ENCODE measurements at places on chromosomes 2 and 18. TPM values are rescaled to one million over a fixed set of nuclear protein-coding genes. Genes with fewer than 3 reads are reported as not detected.

ANKRD53 gene
- 0.58 TPM for total RNA-seq

KLHL14 gene
- total RNA-seq, result 0.05 TPM

PARD6G gene
- not detected for total RNA-seq

ANO7 gene
- total RNA-seq, result 0.72 TPM

DNA sequence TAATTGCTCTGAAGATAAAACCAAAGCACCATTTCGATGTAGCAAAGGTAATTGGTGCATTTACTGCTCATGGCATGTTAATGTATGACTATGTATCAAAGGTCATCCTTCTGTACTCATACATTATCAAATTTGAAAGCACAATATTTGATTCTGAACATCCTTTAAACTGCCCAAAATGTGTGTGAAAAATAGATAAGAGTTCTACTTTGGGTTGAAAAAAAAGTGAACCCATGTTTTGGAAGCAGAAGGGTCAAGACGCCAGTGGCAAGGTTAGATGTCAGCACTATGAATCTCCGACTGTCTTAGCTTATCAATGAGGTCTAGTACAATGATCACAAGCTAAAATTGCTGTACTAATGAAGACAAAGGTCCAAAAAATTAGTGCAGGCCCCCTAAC is 83.1 kb downstream of the LNPK start:
- no peak overlapping the region for H3K27ac ChIP-seq
- H3K4me3 ChIP-seq, result no peak overlapping the region
- no peaks in the 10 kb centered on the region for H3K4me1 ChIP-seq
- DNase-seq, result no peak
- H3K27me3 ChIP-seq, result peaks cover 14% of the 10 kb centered on the region

GRCh38 chr2:102601730-102602129 is 17.6 kb upstream of the SLC9A2 start:
- H3K4me3 ChIP-seq, result no peak overlapping the region
- H3K27ac ChIP-seq, result no peak overlapping the region
- H3K4me1 ChIP-seq, result no peaks in the 10 kb centered on the region
- peaks cover 1% of the 10 kb centered on the region for H3K36me3 ChIP-seq
- no peak for DNase-seq
- H3K27me3 ChIP-seq, result peaks cover 36% of the 10 kb centered on the region

- peak overlapping the region; percentile 67 for H3K4me3 ChIP-seq
- DNase-seq, result no peak
- no peaks in the 10 kb centered on the region for H3K27me3 ChIP-seq
- H3K36me3 ChIP-seq, result peaks cover 2% of the 10 kb centered on the region
These were observed 39.6 kb downstream of the DOCK10 start for GRCh38 chr2:225002656-225003045.

GRCh38 chr2:227267410-227268115 is 57.5 kb upstream of the MFF start:
- H3K4me3 ChIP-seq, result no peak overlapping the region
- no peaks in the 10 kb centered on the region for H3K36me3 ChIP-seq
- no peaks in the 10 kb centered on the region for H3K27me3 ChIP-seq
